GM03348 (cell line): ENCODE measurements at places on chromosomes 7 and 10.

DNA sequence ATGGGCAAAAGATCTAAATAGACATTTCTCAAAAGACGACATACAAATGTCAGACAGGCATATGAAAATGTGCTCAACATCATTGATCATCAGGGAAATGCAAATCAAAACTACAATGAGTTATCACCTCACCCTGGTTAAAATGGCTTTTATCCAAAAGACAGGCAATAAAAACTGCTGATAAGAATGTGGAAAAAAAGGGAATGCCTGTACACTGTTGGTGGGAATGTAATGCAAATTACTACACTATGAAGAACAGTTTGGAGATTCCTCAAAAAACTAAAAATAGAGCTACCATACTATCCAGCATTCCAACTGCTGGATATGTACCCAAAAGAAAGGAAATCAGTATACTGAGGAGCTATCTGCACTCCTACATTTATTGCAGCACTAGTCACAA is 18.0 kb downstream of the GSDME start:
- DNase-seq, result no peak

DNA sequence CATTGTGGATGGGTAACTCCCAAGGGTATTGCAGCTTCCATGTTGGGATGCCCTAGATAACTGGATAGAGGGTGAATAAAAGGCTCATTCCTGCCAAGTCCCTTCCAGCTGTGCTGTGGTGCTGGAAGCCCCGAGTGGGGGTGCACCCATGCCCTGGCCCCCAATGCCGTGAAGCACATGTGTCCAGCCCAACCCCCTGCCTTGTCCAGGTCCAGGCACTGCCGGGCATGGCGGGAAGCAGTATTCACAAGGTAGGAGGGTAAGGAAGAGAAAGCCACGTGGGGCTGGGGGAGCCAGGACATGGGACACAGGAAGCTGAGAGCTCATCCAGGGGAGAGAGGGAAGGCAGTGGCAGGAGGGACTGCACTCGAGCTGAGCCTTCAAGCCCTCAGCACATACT is 148.2 kb upstream of the CDCA7L start:
- DNase-seq, result no peak

DNA sequence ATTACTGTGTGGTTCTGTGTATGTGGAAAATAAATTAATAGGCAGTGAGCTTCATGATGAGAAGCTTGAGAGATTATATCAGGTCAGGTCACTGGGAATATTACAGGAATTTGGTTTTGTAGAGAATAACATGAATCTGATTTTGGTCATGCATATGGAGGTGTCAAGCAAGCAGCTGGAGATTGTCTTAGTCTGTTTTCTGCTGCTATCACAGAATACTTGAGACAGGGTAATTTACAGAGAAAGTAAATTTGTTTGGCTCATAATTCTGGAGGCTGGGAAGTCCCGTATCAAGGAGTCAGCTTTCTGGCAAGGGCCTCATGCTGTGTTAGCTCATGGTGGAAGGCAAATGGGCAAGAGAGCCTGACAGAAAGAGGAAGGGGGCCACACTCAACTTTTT is 120.7 kb upstream of the FAM3C start:
- no peak for DNase-seq

DNA sequence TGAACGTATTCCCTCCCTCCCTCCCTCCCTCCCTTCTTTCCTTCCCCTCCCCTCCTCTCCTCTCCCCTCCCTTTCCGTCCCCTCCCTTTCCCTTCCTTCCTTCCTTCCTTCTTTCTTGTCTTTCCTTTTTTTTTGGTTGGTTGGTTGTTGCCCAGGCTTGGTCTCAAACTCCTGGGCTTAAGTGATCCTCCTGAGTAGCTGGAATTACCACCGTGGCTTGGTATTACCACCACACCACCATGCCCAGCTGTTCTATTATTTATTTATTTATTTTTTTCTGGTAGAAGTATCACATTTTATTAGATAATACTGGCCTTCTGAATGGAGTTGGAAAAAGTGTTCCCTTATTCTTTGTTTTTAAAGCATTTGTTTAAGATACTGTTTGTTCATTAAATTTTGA is 95.9 kb downstream of the PHF14 start:
- DNase-seq, result no peak

GRCh38 chr10:29620112-29620690 is 14.6 kb downstream of the SVIL start:
- DNase-seq, result no peak

GRCh38 chr10:115657161-115657860 is 564.1 kb downstream of the ATRNL1 start:
- no peak for DNase-seq

DNA sequence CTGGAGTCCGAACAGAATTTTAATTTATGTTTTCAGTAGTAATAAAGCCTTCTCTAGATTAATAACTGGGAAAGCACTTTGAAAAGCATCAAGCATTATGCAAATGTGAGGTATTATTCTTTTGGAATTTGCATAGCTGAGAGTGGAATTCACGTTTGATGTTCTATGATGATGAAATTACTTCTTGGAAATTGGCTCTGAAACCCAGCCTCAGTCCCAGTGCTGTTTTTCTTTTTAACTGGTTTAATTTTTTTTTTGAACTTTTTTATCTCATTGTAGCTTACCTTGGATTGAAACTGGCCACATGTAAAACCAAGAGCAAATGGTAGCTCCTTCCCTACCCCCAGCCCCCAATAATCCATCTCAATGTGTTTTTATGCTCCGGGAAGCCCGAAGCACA is 1.2 kb downstream of the TBXAS1 start:
- DNase-seq, result no peak

DNA sequence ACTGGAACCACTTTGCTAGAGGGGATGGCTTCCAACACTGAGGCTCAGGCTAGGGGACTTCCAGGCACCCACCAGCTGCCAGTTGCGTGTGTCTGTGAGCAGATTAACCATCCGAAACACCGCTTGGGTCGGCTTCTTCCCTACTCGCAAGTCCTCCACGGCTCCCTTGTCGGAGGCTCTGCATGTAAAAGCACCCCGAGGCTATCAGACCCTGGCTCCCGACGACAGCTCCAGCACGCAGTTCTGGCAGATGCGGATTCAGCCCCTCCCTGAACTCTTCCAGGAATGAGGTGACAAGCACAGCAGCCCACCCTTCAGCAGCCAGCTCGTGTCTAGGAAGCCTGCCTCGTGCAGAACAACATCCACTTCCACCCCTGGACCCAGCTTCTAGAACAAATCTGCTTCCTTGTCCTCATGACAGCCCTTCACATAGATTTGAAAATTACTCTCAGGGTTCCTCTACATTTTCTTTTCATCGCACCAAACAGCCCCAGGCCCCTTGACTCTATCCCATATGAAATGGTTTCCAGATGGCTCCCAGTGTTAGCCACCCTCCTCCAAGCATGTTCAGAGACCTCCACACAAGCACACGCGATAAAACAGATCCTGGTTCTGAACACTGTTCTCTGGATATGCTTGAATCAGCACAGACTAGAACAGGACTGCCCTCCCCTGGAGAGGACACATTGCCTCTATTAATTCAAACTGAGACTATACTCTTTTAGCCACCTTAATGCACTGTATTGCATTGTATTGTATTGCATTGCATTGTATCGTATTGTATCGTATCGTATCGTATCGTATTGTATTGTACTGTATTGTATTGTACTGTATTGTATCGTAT is 44.6 kb downstream of the SLIT1 start:
- no peak for DNase-seq

GRCh38 chr7:7771452-7771851 is 53.0 kb upstream of the RPA3 start:
- no peak for DNase-seq
